IMR-90 (cell line): ENCODE measurements at places on chromosomes 5 and 9. TPM values are rescaled to one million over a fixed set of nuclear protein-coding genes. Genes with fewer than 3 reads are reported as not detected.

GRCh38 chr5:39399135-39400036, 25.4 kb downstream of the DAB2 start:
- peak; percentile 98 for DNase-seq

Gene FGF18
- under 0.01 TPM in 1 of 2 replicates, not detected in the other for total RNA-seq

- DNase-seq, result no peak
Measured at GRCh38 chr9:70260606-70261005, 1.8 kb downstream of the SMC5 start.

GRCh38 chr5:62489471-62489870, 76.9 kb downstream of the IPO11 start:
- no peak for DNase-seq
